Right ventricle myocardium inferior (tissue), 1 donor: ENCODE measurements at places on chromosomes 11 and 22. TPM values are rescaled to one million over a fixed set of nuclear protein-coding genes. Genes with fewer than 3 reads are reported as not detected.

- no peak for DNase-seq
Measured at GRCh38 chr11:78318321-78319114, 99.1 kb downstream of the GAB2 start.

DNA sequence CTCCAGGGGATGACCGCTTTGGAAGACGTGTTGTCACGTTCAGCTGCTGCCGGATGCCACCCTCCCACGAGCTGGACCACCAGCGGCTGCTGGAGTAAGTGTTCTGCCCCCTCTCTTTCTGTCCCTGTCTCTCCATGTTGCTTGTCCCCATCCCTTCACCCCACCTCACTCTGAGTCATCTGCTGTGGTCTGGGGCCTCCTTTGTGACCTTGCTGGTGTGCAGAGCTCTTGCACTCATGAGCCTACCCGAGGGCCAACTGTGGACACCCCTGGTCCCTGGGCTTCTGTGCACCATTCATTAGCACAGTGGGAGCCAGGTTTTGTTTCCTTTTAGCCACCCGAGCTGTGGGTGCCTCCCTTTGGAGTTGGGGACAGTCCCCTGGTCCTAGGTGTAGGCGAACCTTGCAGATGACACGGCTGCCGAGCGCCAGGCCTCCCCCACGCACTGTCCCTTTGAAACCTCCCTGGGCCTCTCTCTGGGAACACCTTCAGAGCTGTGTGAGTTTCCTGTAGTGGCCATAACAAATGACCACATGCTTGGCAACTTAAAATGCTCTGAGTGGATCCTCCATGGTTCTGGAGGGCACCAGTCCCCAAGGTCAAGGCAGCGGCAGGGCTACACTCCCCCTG, 49.8 kb downstream of the ARHGAP8 start:
- no peak for DNase-seq

IL18 gene
- 1.8 TPM for total RNA-seq

GRCh38 chr11:112279901-112280267, 19.2 kb upstream of the PLET1 start:
- peak; percentile 90 for DNase-seq

DNA sequence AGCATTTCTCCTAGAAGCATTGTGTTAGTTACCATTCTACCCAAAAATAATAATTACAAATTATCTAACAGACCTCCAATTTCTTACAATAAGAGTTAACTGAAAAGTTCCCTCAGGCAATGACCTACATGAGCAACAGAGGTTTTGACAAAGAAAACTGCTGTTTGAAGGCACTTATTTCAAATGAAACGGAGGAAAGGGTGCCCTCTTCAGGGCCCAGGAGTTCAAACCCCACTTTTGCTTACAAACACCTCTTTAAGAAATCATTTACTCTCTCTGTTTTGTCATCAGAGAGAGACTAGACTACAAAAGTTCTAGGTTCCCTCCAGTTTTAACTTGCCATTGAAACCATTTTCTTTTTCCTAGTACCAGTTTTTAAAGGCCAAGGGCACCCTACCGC, 56.7 kb downstream of the AMBRA1 start:
- DNase-seq = no peak

GRCh38 chr11:3126207-3126865, 38.8 kb downstream of the OSBPL5 start:
- DNase-seq = peak; percentile 67

PTPRCAP gene
- total RNA-seq = 1.7 TPM

DNA sequence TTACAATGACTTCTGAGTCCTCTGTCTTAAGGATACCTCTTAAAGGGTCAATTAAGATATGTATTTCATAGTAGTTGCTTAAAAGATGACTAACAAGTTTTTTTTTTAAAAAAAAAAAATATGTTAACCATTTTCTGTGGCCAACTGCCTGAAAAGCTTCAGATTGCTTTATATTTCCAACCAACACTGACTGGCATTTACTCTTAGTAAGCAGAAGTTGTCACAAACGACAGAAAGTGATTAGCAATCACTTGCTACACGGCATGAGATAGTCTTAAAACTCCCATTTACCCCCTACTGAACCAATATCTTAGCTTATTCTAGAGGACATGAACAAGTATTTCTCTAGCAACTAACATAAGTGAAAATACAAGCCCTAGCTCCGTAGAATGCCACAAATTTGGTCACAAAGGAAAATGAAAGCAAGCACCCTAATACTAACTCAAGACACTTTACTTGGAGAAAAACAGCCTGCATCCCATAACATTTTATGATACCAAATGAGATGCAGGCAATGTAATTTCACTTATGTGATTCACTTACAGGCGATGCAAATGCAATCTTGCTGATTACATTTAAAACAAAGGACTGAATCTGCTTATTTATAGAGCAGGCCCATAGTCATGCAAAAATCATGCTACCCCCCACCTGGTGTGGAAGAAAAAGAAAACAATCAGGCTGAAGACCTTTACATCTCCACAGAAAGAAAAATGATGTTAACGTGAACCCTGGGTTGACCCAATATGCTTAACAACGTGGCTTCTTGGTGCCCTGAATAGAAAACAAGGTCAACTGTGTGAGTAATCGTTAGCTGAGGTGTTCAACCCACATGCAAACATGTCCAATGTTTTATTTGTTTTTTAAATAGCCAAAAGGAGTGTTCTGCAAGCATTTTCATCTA, 25.7 kb downstream of the MPPED2 start:
- DNase-seq = no peak

GRCh38 chr22:47309476-47309875, 547.0 kb downstream of the TBC1D22A start:
- no peak for DNase-seq

DNA sequence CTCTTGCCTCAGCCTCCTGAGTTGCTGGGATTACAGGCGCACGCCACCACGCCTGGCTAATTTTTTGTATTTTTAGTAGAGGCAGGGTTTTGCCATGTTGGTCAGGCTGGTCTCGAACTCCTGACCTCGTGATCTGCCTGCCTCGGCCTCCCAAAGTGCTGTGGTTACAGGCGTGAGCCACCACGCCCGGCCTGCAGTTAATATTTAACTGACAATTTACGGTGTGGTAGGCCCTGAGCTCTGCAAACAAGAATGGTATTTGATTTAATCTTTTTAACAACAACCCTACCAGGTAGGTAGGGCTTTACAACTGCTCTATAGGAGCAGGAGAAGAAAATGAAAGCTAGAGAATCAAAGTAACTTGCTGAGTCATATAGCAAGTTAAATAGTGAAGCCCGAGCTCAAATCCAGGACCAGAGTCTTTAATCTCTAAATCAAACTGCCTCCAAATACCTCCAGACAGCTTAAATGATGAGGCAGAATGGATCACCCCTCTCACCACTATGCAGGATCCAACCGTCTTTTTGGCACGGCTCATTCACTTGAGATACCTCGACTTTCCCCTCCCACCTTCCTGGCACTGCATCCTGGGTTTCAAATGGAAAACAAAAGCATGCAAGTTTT, 9.4 kb downstream of the UEVLD start:
- no peak for DNase-seq

DNA sequence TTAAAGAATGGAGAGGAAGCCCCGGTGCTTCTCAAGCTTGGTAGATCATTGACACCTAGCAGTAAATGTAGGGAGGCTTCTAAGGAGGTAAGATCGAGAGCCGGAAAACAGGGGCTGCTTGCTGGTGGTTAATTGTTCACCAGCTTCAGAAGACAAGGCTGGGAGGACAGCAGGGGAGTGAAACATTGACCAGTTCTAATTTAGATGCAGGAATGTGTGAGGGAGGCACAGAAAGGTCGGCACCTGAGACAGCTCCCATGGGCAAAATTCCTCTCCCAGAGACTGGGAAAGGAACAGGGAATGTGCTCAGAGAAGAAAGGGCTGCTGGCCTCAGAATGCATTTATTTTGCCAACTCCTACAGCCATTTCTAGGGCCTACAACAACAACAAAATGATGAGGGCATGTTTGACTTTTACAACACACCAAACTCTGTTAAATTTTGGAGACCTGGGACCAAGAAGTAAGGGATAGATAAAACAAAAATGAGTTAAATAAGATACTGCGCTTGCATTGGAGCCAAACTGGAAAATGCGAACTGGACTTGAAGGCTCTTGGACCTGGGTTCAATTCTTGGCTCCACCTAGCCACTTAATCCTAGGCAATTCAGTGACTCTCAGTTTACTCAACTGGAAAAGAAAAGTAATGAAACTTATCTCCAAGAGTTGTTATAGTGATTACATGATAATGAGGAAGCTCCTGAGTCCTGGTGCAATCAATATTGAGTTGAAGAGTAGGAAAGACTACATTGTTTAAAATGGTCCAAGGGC, 31.0 kb downstream of the FZD4 start:
- no peak for DNase-seq
